ENCODE measurements at places on chromosomes 11 and 22.
A peak's percentile ranks its signal among the peaks of the same experiment; 100 is the strongest.

GRCh38 chr11:12085371-12086251 is 24.8 kb upstream of the MICAL2 start:
- no peak for DNase-seq

GRCh38 chr11:106137061-106137460 is 59.6 kb downstream of the AASDHPPT start:
- DNase-seq, result no peak

GRCh38 chr11:107583629-107584195 is 7.2 kb upstream of the ELMOD1 start:
- DNase-seq, result no peak

DNA sequence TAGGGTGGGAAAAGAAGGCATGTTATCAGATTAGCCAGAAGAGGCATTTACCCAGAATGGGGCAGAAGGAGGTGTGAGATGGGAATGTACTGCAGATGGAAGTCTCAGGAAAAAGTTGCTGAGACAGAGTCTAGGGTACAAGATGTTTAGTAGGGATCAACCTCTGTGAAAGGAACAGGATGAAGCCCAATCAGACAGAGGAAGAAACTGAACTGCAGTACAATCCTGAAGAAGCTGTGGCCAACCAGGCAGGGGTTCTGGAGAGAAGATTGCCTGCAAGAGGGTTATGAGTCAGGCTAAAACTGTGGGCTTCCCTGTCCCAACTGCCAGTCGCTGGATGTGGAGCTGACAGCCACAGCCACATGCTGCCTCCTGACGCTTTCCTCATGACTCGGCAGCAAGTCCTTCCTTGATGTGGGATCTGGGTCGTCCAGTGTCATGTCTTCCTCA is 64.0 kb downstream of the CWC15 start:
- DNase-seq, result no peak

DNA sequence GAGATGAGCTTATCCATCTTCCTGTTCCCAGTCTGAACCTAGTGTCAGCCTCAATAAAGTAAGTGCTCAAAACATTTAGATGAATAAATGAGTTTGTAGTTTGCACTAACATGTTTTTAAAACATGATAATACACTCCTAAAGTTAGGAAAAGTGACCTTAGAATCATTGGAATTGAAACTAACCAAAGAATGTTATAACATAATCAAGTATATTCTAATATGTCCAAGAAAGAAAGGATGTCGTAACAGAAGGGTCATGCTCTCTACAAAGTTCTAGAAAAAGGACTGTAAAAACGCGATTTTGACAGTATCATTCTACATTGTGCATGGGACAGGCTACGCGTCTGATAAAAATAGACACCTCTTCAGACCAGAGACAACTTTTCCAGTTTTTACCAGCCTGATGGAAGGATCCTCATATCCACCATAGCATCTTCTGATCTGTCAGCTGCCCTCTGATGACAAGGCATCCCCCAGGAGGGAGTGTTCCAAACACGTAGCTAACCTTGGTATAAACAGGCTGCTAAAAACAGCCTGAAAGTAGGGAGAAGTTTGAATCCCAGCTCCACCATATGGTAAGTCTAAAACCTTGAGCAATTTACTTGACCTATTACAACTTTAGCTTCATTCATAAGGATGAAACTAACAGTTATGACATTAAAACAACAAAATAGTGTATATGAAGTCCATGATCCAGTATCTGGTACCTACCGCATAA is 30.2 kb downstream of the CLMP start:
- DNase-seq, result no peak

DNA sequence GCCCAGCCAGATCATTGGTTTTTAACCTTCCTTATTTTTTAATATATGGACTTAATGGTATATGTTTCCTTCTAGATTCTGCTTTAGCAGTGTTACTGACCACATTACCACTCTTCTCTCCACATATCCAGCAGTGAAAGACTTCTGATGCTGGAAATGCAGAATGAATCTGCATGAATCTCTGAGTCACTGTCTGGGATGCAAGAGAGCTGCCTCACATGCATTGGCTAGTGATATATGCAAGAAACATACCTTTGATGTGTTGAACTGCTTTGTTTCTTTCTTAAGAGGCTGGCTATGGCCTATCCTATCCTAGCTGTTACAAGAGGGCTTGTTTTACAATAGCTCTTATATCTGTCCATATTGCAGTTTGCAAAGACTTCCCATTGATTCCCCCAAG is 16.6 kb upstream of the AMPD3 start:
- DNase-seq, result no peak

GRCh38 chr11:74730571-74731260 is 510 bp downstream of the CHRDL2 start:
- DNase-seq, result no peak

DNA sequence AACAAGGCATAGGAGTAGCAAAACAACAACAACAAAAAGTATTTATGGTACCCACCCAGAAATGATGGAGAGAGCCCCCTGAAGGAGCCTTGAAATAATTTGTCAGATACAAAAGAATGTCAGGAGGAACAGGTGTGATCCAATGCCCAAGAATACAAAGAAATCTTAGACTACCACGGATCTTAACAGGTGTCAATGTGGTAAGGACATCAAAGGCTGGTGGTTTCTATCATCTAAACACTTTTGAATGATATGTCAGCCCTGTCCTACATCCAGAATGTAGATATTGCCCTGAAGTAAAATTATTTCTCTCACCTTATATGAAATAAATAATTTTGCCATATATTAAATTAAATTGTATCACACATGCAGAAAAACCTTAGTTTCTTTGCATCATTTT is 386.4 kb upstream of the ANO5 start:
- DNase-seq, result no peak

- DNase-seq, result no peak
These were observed 806 bp upstream of the SMDT1 start for GRCh38 chr22:42078469-42079318.

GRCh38 chr22:44360668-44361381 is 48.1 kb upstream of the SHISAL1 start:
- no peak for DNase-seq

DNA sequence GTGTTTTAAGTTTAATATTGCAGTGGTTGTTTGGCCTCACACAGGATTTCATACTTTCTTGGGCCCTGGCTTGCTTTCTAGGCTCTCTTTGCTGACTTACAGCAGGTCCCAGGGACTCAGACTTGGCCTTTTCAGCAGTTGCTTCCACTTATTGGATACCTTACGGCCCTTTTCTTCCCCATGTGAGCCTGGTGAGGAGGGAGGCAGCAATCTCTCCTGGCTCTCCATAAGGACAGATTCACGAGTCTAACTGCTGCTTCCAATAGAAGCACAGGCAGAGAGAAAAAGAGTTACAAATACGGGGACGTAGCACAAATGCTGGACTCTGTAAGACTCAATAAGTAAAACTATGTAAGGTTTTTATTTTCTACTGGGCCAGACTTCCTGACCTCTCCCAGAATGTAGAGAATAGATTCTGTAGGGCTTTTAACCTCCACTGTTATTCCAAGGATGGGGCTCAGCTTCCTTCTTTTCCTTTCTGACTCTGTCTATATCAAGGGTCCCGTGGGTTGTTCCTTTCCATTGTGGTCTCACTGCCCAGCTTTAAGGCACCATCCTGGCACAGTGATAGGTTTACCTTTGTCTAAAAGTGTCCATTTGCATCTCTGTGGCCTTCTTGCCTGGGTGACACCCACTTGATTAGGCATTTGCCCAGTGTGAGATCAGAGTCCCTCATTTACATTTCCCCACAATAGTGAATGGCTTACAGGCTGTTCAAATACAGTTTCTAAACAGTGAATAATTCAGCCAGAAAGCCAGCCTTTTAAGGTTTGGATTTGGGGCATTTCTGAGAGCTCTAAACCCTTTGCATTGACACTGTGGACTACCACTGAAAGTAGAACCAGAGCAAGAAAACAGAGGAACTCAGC is 92.8 kb downstream of the RASSF10 start:
- no peak for DNase-seq

DNA sequence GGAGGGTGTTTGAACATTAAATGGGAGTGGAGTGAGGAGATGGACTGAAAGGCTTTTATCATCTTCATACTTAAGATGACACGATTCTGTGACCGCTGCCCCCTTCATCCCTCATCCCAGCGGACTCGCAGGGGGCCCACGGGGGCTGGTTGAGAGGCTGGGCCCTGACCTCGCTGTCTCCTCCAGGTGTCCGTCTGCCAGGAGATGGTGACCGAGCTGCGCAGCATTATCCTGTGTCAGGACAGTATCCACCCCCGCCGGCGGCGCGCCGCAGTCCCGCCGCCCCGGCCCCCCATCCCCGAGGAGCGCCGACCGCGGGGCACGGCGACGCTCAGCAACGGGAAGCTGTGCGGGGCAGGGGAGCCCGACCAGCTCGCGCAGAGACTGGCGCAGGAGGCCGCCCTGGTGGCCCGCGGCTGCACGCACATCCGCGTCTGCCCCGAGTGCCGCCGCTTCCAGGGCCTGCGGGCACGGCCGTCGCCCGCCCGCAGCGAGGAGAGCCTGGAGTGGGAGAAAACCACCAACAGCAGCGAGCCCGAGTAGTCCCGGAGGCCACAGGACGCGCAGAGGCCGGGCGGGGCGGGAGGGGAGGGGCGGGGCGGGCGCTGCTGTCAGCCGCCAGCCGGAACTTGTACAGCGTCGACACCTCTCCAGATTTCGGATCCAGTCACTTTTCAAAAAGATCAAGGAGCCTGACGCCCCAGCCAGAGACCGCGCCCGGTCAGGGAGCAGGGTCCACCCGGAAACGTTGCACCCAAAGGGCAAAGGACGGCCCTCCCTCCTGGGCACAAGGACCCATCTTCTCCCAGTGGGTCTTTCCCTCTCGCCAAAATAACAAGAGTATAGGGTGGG is 38.0 kb upstream of the TBCEL start:
- DNase-seq, result no peak

DNA sequence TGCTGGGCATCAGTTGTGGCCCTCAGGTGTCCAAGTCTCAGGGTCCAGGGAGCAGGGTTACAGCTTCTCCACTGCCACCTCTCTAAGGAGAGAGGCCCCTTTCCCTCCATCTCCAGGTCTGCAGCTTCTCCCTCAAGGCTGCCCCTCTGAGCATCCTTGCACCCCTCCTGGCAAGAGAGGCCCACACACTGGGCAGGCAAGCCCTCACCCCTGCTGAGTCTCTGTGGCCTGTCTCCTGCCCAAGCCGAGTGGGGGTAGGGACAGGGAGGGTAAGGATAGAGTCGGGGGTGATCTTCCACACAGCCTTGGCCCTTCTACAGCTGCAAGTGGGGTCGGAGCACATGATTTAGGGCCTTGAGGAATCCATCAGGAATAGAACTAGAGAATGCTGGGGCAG is 76.6 kb downstream of the ST3GAL4 start:
- DNase-seq, result no peak

GRCh38 chr22:43226377-43227238 is 39.7 kb upstream of the TTLL12 start:
- DNase-seq, result no peak

DNA sequence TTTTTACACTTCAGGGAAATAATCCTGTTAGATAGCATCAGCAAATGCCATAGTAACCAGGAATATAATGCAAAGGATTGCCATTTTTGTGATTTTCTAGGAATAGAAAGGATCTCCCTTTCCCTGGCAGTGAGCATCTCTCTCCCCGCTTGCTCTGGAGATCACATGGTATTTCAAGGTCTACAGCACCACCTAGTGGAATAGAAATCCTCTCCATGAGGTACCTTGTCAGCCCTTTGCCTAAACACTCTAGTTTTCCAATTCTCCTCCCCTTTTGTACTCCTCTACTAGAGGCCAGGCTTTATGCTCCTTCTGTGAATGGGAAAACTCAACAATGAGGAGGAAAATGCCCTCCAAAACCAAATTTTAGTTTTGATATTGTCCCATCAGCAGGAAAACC is 78.4 kb downstream of the XRRA1 start:
- DNase-seq, result peak; percentile 13

DNA sequence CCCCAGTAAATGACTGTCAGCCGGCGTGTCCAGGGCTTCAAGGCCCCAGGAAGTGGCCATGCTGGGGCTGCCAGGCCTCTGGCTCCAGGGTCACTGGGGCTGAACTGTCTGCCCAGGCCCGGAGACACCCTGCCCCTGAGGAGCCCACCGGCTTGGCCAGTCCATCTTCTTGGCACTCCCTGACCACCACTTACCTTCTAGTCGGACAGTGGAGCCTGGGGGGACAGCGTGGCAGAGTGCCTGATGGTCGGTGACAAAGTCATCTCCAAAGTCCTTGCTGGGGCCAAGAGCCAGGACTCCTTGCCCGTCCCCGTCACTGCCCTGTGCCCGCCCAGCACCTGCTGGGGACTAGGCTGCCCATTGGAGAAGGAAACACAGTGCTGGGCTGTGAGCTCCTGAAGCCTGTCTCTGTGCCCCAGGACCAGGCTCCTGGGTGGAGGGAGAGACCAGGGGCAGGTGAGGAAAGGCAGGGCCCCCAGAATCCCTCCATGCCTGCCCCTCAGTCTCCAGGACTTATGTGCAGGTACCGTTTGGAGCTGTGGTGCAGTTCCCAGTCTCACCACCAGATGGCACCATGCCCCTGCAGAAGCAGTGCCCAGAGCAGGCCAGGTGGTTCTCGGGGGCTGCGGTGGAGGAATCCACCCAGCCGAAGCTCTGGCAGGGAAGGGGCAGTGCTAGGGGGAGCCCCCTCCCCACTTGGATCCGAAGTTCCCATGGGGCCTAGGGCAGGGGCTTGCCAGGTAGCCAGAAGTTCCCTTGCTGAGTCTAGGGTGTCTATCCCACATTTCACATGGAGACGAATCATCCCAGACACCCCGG is 6.0 kb upstream of the CCDC188 start:
- peak; percentile 79 for DNase-seq

DNA sequence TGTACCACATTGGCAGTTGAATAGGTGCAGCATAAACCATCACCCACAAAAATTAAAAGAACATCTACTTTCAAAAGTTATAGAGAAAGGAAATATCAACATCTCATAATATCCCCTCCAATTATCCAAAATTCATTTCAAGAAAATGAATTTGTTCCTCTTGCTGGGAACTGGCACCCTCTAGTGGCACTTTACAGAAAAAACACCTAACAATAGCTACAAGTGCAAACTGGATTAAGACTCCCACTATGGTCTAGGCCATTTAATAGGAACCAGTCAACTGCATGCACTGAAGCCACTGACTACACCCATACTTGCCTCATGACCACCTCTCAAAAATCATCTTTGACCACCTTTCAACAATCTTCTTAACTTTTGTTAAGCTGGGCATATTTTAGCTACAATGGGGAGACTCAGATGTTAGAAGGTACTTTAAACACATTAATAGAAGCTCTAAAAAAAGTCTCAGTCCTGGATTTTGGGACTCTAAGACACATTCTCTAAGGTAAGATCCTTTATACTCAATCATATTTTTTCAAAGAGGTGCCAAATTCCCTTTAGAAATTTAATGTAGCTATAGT is 17.3 kb downstream of the TRAF6 start:
- DNase-seq, result peak; percentile 68

DNA sequence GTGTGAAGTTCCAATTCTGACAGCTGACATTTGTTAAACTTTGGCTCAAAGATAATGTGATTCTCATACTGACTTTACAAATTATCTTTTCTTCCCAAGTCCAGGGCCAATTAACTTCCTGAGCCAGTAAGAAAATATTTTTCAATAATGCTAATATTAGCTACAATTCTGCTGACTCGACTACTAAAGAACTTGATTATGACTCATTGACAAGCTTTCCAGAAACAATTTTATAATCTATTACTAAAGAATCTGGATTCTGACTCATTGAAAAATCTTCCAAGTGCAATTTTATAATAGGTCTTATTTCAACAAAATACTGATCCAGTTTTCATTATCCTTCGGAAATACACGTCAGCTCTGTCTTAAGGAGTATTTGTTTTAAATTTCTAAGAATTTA is 12.9 kb upstream of the XKR3 start:
- no peak for DNase-seq
